ENCODE measurements at places on chromosomes 5 and 9.

- DNase-seq: peak; percentile 52
Observed at GRCh38 chr5:72920690-72921502, 34.9 kb upstream of the FCHO2 start.

DNA sequence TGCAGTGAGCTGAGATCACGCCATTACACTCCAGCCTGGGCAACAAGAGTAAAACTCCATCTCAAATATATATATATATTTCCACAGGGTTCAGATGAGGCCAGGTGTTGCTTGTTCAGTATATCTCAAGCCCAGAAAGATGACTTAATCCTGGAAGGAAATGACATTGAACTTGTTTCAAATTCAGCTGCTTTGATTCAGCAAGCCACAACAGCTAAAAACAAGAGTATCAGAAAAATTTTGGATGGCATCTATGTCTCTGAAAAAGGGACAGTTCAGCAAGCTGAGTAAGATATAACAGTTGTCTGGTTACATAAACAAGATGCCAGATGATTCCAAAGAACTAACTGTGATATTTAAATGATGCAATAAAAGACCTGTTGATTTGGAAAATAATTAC is 352.0 kb downstream of the KCTD16 start:
- no peak for DNase-seq

GRCh38 chr5:39219437-39219836 is at the start of gene FYB1:
TSS of gene FYB1 (minus strand) at chr5:39219563. CDS start at chr5:39202960, 16,603 bp downstream.
- peak; percentile 47 for DNase-seq

GRCh38 chr5:129679671-129680070 is 68.2 kb upstream of the MINAR2 start:
- DNase-seq: no peak

DNA sequence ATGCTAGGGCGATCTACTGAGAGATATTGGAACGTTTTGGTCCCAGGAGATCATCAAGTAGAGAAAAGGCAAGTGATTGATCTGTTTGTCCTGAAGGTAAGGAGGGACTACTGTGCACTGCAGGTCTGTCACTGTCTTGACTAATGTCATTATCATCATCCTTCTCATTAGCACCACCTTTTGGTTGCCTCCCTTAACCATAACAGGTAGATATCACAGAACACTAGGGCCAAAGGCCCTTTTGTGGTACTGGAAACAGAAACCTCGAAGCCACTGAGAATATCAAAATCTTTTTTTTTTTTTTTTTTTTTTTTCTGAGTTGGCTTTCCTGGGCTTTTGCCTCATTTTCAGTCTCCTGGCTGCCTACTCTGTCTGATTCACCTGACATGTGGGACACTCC is 134.0 kb downstream of the KCTD16 start:
- no peak for DNase-seq

DNA sequence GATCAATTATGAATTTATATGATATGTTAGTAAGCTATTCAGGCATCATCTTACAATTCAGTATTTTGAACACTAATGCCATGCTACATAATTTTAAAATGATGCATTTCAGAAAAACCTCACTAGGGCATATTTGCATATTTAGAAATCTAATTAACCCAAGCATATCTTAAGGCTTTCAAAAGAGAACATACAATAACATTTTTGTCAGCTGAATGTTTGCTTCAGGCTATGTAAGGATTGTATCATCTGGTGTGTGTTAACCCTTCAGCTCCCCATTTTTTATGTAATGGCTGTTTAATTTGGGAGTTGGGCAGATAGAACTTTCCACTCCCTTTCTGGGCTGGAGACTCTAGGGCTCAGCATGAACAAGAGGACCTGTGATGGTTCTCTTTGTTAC is 299.1 kb upstream of the EFNA5 start:
- DNase-seq: no peak

Data from fibroblast of pulmonary artery (primary cell).